Mesenchymal stem cell (in vitro differentiated cells and primary cell): ENCODE measurements at places on chromosomes 16 and 17.

DNA sequence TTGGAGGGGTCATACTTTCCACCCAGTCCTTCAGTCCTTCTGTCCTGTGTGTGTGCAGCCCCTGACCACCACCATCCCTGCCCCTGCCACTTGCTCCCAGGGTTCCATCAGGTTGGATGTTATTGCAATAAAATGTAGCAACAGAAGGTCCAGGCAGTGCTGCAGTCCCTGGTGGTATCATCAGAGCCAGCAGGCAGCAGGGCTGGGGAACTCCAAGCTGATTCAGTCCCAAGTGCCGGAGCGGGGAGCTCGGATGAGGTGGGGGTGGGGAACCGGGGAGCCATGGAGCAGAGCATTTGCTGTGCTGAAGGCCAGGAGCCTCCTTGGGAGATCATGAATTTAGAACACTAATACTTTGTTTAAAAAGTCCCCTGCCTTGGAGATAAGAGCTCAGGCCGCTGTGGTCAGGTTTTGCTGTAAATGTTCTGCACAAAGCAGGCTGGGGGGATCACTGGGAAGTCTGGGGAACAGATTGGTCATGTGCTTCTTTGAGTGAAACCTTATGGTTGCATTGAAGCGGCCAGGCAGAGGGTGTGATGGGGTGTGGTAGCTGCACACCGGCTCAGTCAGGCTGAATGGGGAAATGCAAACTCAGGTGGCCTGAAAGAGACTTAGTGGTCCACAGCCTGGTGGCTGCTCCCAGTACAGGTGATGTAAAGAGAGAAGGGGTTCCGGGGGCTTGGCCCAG lies 225.9 kb downstream of the SEC14L1 start:
- peak; percentile 93 for DNase-seq

GRCh38 chr17:81142301-81143199 lies 22.8 kb upstream of the PVALEF start:
- DNase-seq = peak; percentile 72

- no peak for DNase-seq
Observed at GRCh38 chr17:8320990-8321389, 10.9 kb downstream of the ARHGEF15 start.

DNA sequence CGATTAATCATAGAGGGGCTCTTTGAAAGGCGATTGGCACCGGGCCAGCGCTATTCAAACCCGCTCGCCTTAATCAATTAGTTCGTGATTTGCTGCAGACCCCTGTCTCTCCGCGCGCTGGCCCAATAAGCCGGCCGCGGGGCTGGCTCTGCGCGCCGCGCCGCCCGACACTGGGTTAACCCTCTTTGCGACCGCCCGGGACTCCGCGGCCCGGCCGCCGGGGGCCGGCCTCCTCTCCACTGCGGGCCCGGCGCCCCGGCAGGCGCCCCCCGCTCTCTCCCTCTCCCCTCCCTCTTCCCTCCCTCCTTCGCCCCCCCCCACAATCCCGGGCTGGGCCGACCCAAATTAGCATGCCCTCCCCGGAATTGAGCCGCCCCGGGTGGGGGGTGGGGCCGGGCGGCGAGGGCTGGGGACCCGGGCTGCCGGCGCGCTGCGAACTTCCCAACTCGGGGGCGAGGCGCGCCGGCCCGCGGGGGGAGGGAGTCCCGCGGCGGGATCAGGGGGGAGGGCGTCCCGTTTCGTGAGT lies 428 bp upstream of the SALL1 start:
- DNase-seq = peak; percentile 93

- no peak for DNase-seq
Observed at GRCh38 chr17:80365983-80366382, 49.0 kb upstream of the ENDOV start.

GRCh38 chr16:75196836-75197235 lies 10.1 kb downstream of the CTRB2 start:
- DNase-seq = no peak
